Activated T-helper 1 cell treated with anti-CD3 and anti-CD28 coated beads, Interleukin-2, amount 50 U/mL, for 16 hours (primary cell): ENCODE measurements at places on chromosomes 2 and 18.

GRCh38 chr2:120988051-120988699 lies 252.5 kb downstream of the GLI2 start:
- no peak for DNase-seq

- DNase-seq: no peak
Measured at GRCh38 chr18:35933982-35934381, 38.5 kb upstream of the RMP24 start.

- no peak for DNase-seq
Measured at GRCh38 chr18:23701017-23701416, 11.8 kb downstream of the LAMA3 start.

- DNase-seq: no peak
Measured at GRCh38 chr2:6358546-6358945, 507.2 kb downstream of the CMPK2 start.

DNA sequence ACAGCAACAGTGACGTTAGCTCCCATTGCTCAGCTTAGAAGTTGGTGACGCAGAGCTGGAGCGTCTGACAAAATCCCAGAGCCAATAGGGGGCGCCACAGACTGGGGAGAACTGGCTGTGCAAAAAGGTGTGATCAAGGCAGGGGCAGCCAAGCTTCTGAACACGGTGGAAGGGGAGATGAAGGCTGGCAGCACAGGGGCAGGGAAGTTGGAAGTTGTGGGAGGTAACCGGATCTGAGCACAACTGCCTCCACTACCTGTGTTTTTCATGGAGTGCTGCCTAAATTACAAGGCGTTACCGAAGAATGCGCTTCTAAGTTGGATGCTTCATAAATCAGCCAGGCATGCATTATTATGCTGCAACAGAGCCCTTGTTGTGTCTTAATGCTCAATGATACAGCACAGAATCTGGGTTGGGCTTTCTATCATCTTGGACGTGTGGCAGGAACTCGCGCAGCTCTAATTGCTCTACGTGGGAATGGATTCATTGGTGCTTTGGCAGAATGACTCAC lies 370.0 kb downstream of the SLC4A3 start:
- DNase-seq: no peak

GRCh38 chr18:11733031-11733430 lies 44.0 kb downstream of the GNAL start:
- DNase-seq: peak; percentile 38

DNA sequence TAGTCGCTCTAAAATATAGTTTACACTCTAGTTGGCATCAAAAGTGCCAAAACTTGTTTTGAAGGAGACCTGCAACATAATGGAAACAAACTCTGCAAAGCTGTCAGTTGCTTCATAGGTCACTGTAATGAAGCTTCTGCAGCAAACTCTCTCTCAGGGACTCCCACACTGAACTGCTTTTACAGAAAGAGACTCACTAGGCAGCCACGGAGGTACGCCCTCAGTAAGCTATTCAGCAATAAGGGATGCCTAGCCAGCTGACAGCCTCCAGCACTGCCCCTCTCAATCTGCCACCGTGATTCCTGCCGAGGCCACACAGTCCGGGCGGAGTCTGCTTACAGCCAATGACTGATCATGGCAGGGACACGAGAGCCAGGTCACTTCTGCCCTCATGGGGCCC lies 51.1 kb downstream of the COLEC12 start:
- no peak for DNase-seq

- no peak for DNase-seq
Measured at GRCh38 chr2:181170256-181170655, 189.9 kb downstream of the UBE2E3 start.

DNA sequence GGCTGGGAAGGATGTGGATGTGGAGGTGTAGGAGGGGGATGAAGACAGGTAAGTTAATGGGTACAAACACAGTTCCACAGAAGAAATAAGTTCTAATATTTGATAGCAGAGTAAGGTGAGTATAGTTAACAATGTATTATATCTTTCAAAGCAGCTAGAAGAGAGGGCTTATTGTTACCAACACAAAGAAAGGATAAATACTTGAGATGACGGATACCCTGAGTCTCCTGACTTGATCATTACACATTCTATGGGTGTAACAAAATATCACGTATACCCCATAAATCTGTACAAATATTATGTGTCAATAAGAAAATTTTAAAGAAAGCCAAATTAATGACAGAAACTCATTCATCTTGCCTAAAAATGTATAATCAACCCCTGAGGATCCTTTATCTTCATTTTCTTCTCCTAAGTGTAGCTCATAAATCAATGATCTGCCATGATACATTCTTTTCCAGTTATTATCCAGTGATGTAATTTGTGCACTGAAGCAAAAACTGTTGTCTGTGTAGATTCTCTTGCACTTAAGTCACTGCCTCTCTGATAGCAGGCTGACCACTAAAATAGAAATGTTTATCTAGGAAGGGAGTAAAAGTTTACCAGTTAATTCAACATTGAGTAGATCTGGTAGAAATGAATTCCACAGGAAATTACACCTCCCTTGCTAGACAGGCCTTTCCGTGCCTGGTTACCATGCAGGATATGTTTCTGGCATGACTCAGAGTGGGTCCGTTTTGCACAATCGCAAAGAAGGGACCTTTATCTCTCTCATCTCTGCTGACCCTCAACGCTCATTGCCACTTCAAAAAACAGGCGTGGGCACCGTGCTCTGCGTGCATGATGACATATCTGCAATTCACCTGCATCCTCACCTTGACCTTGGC lies 249.7 kb upstream of the NCKAP5 start:
- DNase-seq: no peak

DNA sequence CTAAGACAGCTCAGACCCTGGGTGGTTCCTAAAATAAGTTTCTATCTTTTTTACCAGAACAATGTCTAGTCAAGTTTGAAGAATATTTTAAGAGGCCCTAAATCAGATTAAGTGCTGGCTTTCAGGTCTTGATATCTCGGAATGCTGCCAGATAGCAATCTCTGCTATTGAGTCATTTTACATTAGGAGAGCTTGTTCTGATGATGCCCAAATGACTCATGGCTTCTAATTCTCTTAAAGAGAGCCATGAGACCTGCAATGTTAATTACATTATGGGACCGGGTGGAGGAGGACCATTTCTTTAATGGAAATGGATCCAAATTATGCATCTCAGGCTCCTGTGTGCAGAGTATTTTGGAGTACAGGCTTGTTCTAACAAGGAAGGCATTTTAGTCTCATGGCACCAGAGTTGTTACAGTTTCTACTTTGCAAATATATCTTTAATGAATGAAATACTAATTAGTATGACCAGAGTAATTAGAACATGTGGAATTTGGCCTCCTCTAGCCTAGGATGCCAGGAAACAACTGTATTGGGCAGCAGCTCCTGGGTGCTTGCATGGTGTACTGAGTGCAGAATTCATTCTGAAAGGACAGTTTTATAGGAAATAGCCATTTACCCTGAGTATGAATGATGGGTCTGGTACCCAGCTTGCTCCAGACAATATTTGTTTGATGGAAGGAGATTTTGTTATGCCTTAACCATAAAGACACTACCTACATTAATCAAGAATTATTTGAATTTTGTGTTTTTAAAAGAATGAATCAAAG lies 94.0 kb upstream of the SULT1C3 start:
- no peak for DNase-seq

DNA sequence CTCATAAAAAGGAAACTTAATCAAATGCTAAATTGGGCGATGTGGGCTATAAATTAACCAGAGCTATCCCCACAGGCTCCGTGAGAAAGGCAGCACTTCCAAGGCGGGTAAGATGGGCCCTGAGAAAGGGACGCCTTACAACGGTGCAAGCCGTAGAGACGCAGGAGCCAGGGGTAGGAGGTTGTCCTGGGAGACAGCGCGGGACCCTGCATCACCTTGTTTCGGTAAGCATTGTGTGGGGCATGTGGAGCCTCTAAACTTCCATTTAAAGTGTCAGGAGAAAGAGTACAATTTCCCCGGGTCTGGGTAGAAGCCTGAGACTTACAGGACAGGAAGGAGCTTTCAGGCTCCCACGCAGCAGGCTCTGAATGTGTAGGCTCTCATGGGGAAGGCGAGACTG lies 1.2 kb upstream of the PER2 start:
- no peak for DNase-seq

DNA sequence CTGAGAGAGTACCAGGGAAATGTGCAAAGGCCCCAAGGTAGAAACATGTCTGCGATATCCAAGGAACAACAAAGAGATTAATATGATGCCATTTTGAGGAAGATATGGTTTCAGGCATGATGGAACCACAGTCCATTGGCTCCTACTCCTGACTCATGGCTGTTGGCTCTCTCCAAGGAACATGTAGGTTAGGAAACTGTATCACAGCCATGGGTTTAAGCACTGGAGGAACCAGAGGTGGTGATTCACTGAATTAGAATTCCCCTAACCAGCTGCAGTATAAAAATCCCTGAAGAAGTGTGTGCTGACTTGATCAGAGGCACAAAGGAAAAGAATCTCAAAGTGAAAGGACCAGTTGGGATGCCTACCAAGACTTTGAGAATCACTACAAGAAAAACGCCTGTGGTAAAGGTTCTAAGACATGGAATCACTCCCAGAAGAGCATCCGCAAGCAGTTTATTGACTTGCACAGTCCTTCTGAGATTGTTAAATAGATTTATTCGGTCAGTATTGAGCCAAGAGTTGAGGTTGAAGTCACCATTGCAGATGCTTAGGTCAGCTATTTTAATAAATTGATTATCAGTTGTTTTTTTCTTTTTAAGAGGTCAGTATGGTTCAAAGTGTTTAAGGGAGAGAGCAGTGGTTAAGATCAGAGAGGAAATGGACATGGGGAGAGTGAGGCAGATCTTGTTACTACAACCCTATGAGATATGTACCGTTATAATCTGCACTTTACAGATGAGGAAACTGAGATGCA lies 110.7 kb upstream of the OTX1 start:
- no peak for DNase-seq

DNA sequence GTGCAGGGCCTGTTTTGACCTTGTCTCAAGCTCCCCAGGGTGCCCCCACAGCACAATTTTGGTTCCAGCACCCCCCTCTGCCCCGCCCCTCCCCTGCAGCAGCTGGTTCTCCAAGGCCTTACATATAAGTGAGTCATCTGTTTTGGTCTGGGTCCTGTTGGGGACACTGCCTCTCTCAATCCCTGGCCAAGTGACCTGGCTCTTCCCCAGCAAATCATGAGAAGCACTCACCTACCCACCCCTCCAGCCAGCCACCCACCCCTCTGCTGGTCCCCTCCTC lies 90.5 kb downstream of the INHBB start:
- DNase-seq: no peak

GRCh38 chr2:234139755-234140154 lies 89.3 kb downstream of the SPP2 start:
- no peak for DNase-seq

GRCh38 chr2:201152517-201152916 lies 30.4 kb upstream of the CASP10 start:
- no peak for DNase-seq

DNA sequence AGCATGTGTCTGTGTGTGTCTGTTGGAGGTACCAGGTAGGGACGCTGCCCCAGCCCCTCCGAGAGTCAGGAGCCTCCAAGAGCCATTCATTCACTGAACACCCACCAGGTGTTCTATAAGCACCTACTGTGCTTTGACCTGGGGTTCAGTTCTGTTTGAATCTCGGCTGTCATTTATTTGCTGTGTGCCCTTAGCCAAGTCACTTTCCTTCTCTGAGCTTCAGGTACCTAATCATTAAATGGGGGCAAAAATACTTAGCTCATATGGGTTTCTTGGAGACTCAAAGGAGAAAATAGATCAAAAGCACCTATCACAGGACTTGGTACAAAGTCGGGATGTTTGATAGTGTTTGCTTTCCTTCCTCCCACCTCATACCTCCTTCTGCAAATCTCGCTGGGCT lies 13.2 kb downstream of the ASIC4 start:
- no peak for DNase-seq

- DNase-seq: no peak
Measured at GRCh38 chr2:151922845-151923666, 94.8 kb upstream of the ARL5A start.

DNA sequence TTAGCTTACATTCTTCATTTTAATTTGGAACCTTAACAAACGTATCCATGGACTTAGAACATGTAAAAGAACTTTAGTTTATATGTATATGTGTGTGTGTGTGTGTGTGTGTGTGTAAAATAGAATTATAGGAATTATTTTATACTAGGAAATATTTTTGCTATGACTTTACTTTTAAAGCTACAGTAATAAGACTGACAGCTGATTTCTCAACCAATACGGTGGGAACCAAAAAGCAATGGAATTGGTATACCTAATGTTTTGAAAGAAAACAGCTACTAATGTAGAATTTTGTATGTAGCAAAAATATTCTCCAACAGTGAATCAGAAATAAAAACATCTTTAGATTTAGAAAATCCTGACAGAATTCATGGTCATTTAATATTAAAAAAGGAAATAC lies 146.5 kb upstream of the ARL4C start:
- no peak for DNase-seq

GRCh38 chr2:71827973-71828372 lies 319.7 kb downstream of the CYP26B1 start:
- no peak for DNase-seq

- DNase-seq: no peak
Measured at GRCh38 chr2:63692002-63692606, 103.3 kb downstream of the MDH1 start.

- no peak for DNase-seq
Measured at GRCh38 chr2:196980001-196980400, 53.5 kb upstream of the PGAP1 start.

DNA sequence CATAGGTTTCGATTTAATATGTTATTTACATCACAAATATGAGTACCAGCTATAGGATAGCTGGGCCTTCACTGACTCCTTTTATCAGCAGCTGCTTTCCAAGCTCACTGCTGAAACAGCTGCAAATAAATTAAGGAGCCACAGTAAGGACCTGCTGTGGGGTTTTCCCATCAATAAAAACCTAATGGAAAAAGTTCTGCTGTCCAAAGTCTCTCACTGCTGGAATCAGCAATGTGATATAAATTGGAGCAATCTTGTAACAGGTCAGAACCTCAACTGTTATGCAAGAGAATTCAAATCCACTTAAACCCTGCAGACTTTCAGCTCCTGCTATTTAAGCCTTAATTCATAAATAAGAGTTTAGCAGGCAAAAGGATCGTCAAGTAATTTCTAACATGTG lies 61.3 kb downstream of the NEB start:
- no peak for DNase-seq

DNA sequence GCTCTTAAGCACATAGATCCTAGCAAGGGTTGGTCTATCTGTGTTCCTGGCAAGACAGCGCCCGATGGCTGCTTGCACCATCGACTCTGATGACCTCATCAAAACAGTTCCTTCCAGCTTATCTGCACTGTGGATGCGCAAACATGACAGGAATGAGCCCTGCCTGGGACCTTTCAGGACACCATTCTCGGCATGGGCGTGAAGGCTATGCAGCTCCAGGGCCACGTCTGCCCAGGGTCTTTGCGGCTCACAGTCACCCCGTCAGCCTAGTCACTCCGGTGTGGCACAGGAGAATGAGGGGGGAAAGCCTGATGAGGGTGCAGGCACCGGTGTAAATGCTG lies 147.8 kb upstream of the TWIST2 start:
- DNase-seq: no peak

GRCh38 chr18:34821669-34822210 lies 111.6 kb downstream of the DTNA start:
- DNase-seq: no peak

DNA sequence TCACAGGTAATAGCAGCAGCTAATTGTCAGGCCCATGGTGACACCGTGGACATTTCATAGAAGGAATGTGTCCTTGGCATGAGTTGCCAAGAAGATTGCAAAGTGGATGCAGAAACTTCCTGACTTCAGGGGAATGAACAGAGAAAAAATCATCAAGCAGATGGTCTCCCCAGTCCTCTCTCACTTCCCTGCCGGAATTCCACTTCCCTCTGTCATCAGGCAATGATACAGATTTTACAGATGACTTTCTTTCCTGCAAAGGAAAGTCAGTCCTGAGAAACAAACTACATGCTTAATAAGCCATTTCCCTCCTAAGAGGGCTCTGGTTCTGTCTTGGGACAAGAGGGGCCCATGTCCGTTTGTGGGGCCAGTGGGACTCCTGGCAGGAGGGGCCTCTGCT lies 45.7 kb downstream of the KCNF1 start:
- DNase-seq: no peak
